ENCODE measurements at places on chromosomes 3 and 15.

DNA sequence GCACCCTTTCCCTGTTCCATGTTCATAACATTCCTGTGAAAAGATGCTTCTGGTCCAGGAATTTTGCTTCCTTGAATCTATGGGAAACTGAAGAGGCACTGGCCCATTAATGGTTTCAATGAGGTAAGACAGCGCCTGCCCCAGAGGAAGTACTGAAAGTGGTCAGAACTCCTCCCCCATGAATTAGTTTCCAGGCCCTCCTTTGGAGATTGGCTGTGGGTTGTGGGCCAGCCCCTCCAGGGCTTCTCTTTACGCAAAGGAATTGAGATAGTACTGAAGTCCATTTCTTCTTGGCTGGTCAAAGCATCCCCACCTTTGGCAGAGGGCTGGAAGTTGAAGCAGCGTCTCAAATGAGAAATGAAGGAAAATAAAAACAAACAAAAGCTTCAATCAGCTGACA lies 175.5 kb downstream of the POLR2M start:
- DNase-seq, result no peak

DNA sequence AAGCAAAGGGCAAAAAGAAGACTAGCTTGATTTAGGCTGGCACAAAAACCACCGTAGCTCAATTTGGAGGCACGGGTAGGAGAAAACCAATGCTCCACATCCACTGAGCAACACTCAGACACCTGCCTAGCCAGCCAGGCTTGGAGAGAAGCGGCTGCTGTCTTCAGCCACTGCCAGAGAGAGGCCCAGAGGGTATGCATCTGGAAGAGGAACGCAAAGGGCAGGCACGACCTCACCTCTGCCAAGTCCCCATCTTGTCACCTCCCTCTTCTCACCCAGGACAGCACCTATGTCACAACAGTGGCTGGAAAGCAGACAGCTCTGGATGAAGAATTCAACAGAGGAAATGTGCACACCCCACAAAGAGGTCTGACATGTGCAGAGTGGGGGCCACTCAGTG lies 93.5 kb downstream of the ADAMTS17 start:
- DNase-seq, result no peak

DNA sequence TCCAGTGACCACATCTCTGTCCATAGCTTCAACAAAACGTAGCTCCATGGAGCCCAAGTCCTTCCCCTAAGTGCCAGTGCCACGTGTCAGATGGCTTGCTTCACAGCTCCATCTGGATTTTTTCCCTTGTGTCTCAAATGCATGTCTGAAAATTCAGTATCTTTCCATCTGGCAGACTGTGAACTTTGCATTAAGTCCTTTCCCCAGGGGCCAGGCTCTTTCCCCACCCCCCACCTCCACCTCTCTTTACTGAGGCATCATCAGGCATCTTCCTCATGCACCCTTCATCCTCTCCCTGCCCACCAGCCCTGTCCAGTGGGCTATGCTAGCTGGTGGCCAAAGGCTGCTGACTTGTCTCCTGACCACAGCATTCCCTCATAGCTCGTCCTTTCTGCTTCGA lies 53.7 kb downstream of the PDIA5 start:
- no peak for DNase-seq

DNA sequence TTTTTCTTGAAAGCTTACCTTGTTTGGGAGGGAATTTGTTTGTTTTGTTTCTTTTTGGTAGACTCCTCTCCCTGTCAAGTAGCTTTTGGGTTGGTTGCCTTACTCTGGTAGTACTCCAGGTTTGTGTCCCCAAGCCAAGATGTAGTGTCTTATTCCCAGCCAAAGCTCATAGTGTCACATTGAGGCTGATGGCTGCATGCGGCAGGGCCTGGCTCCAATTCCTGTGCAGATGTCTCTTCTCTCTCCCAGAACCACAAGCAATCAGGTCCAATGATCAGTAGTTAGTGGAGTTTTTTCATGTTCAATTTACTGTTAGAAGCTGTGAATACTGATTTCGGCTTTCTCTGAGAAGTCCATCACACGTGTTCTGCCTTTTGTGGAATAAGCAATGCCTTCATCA lies 221.1 kb upstream of the THBS1 start:
- DNase-seq, result no peak

DNA sequence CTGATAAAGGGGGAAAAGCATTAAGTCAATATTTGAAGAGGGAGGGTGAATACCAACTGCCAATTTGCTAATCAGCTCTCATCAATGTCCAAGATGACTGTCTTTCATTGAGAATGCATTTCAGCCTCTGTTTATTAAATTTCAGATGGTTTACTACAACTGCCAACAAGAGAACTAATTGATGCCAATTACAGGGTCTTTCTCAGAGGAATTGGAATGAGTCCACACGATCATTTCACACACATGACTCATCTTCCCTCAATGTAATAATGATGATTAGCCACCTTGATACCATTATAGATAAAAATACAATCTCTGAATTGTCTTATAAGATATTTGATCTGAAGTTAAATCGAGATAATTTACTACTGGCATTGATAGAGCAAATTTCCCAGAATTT lies 1274.4 kb downstream of the ROBO2 start:
- no peak for DNase-seq

DNA sequence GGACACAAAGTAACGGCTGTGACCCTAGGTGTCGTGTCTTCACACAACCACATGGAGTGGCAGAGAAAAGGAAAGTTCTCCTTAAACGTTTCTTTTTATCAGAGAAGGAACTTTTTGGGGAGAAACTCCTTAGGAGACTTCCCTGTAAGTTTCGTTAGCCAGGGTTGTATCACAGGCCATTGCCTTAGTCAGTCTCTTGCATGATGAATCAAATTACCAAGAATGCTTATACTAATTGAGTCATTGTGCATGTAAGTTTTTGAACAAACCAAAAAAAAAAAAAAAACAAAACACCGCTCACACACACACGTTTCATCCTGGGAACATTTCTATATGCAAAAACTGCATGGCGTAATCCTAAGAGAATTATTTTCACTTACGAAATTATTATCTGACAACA lies 150.4 kb upstream of the SATB1 start:
- DNase-seq, result no peak

DNA sequence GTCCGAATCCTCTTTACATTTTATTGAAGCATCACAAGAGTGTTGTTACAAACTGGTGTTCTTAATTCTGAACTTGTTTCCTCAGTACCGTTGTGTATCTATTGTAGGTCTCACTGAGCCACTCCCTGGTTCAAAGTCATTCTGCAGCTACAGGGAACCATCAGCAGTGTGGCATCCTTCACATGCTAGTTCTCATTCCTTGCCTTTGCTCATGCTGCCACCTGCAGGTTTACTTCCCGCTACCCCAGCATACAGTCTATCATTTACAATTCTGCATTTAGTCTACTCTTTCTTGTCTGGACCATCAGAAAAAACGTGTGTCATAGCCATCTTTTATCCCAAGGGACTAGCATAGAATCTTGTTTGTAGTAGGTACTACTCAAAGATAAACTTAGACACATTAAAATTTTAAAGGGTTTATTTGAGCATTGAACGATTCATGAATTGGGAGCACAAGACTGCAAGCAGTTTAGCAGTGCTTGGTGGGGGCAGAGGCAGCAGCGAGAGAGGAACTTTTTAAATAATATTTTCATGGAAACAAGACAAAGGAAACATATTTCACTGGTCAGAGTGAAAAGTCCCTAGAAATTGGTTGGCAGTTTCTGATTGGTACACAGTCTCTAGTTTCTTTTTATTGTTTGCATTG lies 402.1 kb downstream of the CADM2 start:
- DNase-seq, result peak; percentile 29

GRCh38 chr3:70740071-70740470 lies 427.6 kb upstream of the MDFIC2 start:
- DNase-seq, result no peak

GRCh38 chr15:69991551-69991980 lies 106.2 kb downstream of the TLE3 start:
- DNase-seq, result no peak

GRCh38 chr3:169510693-169511010 lies 152.9 kb downstream of the MECOM start:
- DNase-seq, result no peak

- no peak for DNase-seq
These were observed 8.1 kb upstream of the MUC13 start for GRCh38 chr3:124942613-124943012.

DNA sequence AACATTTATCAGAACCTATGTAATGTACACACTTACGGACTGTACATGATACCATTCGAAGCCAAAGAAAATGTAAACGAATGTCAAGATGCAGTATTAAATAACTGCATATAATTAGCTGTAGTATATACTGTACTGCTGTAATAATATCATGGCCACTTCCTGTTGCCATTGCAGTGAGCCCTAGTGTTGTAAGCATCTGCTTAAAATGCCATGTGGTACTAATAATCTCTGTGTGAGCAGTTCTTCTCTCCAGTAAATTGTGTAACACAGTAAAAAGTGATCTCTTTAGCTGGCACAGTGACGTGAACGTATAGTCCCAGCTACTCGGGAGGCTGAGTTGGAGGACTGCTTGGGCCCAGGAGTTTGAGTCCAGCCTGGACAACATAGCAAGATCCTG lies 8.6 kb downstream of the SPG11 start:
- no peak for DNase-seq

DNA sequence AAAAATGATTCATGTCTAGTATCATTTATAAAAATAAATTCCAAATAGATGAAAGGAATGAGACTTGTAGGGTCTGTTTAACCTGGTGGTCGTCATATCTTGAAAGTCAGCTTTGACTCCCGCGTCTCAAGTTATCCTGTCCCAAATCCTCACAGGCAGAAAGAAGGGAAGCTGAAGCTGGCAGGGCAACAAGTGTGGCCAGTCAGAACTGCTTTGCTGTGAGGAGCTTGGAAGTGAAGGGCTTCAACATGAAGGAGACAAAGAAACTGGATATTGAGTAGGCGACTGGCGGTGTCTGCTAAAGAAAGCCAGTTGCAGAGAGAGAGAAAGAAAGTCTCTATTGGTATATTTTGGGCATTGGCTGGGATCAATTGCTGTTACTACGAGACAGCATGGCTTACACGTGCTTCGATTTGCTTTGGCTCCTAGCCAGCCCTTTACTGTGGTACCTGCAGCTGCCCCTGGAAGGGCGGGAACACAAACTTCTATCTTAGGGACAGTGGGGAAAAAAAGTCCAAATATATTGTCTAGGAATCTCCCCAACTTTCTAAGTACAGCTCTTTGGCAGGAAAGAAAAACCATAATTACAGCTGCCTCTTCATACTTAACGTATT lies 107.2 kb downstream of the CHST2 start:
- DNase-seq, result no peak

DNA sequence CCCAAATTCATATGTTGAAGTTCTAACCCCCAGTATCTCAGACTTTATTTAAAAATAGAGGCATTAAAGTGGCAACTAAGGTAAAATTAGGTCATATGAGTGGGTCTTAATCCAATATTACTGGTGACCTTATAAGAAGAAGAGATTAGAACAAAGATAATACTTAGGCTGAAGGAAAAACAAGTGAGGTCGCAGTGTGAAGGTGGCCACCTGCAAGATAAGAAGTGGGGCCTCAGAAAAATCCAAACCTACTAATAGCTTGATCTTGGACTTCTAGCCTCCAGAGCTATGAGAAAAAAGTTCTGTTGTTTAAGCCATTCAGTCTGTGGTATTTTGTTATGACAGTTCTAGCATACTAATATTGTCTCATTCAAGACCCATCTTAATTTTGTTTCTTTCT lies 159.9 kb upstream of the PEX5L start:
- no peak for DNase-seq

DNA sequence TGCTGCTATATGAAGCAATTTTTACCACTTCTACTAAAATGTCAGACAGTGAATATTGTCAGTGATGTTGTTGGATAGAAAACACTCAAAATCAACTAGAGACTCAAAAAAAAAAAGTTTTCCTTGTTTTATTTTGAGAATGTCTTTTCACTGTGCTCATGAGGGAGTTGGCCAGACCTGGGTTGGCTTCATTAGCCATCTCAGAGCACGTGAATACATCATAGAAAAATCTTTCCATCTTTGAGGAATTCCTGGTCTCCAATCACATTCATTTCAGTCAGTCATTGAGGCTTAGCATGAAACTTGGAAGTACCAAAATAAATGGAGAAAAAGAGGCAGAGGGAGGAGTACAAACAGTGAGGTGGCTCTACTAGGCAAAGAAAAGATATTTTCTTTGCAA lies 57.6 kb upstream of the CMSS1 start:
- DNase-seq, result no peak

GRCh38 chr3:162721736-162722135 lies 1225.1 kb downstream of the OTOL1 start:
- no peak for DNase-seq

GRCh38 chr3:149009732-149010131 lies 18.4 kb downstream of the GYG1 start:
- no peak for DNase-seq

- DNase-seq, result no peak
These were observed 689.9 kb downstream of the TUSC7 start for GRCh38 chr3:117399311-117400078.

DNA sequence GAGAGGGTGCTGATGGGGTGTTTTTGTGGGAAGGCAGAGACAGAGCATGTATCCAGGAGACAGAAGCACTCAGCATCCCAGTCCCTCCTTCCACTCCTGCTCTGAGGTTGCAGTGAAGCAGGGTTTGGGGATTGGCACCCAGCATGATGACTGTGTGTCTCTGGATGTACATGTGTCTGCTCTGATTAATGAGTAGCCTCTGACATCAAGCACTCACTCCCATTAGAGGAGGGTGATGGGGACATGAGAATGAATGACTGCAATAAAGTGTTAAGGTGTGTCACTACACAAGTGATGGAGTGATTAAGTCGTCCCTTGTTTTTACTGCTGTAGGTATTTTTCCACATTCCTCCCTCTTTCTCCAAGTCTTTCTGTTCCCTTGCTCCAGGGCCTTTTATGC lies 9.6 kb upstream of the MYZAP start:
- no peak for DNase-seq

DNA sequence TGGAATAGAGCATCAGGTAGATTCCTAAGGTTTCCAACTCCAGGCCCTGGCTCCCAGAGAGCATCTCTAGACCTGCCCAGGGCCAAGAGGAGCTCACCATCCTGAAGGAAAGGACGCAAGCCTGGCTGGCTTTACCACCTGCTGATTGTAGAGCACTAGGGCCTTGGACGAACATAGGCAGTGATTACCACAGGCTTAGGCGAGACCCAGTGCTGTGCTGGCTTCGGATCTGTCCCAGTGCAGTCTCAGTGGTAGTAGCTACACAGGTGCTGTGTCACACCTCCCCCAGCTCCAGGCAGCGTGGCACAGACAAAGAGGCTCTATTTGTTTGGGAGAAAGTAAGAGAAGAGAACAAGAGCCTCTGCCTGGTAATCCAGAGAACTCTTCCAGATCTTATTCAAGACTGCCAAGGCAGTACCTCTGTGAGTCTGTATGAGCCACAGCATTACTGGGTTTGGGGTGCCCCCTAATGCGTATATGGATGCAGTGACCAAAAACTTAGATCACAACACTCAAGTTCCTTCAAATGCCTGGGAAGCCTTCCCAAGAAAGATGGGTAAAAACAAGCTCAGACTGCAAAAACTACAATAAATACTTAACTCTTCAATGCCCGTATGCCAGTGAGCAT lies 25.4 kb downstream of the ISG20 start:
- DNase-seq, result no peak

- DNase-seq, result no peak
These were observed 80.2 kb downstream of the DPH6 start for GRCh38 chr15:35465783-35466182.

Measured in substantia nigra (tissue), 51 donors.